Endothelial cell (in vitro differentiated cells): ENCODE measurements at places on chromosomes 3 and 15.

GRCh38 chr3:52052831-52053306, 3.5 kb downstream of the DUSP7 start:
- peak; percentile 74 for DNase-seq

GRCh38 chr15:41394924-41395323, 7.4 kb downstream of the NDUFAF1 start:
- no peak for DNase-seq

- DNase-seq = no peak
These were observed 161.7 kb downstream of the MBNL1 start for GRCh38 chr3:152430223-152431002.

DNA sequence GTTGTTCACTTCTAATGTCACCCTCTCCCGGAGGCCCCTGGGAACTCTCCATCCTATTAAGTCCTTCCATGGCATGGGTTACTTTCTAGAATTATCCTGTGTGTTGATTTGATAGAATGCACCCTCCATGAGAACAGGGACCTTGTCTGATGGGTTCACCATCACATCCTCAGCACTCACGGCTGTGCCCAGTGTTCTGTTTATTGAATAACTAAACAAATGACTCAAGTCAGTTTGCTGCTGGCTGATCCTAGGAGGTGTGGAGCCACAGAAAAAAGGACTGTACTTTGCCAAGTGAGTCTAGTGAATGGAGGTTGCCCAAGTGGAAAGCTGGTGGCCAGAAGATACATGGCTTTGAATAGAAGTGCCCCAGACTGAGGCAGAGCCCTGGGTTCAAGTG, 48.5 kb upstream of the RAB6B start:
- DNase-seq = no peak

DNA sequence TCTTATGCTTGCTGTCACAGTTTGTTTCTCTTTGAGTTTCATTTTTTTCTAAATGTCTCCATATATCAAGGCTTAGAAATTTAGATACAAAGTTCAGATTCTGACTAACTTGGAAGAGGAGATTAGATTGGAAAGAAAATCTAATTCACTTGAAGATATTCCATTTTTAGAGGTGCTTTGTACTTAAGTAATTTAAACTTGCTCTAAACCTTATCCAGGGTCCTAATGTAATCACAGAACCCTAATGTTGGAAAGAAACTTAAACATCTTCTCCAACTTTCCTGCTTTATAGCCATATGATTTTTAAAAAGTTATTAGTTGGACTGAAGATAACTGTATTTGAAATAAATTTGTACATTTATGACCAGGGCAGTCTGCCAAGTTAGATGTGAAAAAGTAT, 81.1 kb upstream of the ARHGEF3 start:
- DNase-seq = no peak

GRCh38 chr3:172550347-172550943, 27.2 kb upstream of the TNFSF10 start:
- DNase-seq = no peak

- DNase-seq = peak; percentile 50
These were observed 43.8 kb downstream of the RBM15B start for GRCh38 chr3:51434746-51435327.

- no peak for DNase-seq
These were observed 89.4 kb downstream of the PLXNA1 start for GRCh38 chr3:127072221-127072771.

DNA sequence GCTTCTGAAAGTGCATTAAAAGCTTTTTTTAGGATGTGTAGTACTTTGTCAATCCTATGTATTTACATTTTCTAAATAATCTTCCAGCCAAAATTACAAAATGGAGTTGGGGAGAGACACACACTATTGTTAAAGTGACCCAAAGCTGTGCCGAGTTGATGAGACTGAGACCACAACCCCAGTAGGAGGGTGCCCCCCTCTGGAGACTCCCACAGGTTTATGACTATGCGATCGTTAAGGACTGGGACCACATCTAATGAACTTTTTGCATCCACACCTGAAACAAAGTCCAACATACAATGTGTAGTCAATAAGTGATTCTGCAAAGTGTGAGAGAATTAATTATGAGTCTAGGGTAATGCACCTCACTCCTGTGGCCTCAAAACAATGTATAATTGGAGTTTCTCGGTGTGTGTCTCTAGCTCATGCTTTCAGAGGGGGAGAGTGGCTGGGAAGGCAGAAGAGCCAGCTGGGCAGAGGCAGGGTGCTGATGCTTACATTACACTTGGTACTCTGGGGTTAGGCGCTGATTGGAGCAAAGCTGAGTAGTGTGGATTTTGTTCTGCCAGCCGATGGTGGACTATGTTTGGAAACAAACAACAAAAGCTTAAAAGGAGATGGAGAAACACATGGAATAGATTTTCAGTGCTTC, 102.8 kb downstream of the KCNH8 start:
- DNase-seq = no peak

GRCh38 chr15:52289629-52290081, 5.9 kb downstream of the MYO5C start:
- DNase-seq = no peak

- no peak for DNase-seq
These were observed 225.5 kb upstream of the STT3B start for GRCh38 chr3:31307131-31307785.

GRCh38 chr3:50491023-50491422, 12.4 kb downstream of the CACNA2D2 start:
- no peak for DNase-seq

DNA sequence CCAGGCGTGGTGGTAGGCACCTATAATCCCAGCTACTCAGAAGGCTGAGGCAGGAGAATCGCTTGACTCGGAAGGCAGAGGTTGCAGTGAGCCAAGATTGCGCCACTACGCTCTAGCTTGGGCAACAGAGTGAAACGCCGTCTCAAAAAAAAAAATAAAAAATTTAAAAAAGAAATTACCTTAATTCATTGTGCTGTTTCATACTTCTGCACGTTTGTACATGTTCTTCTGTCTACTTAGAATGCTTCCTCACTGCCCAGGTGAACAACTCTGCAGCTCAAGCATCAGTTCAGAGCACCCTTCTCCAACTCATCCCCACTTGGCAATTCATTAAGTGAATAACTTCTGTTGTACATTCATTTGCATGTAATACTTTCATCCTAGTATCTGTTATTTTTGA, 14.0 kb downstream of the CAPN7 start:
- DNase-seq = no peak

DNA sequence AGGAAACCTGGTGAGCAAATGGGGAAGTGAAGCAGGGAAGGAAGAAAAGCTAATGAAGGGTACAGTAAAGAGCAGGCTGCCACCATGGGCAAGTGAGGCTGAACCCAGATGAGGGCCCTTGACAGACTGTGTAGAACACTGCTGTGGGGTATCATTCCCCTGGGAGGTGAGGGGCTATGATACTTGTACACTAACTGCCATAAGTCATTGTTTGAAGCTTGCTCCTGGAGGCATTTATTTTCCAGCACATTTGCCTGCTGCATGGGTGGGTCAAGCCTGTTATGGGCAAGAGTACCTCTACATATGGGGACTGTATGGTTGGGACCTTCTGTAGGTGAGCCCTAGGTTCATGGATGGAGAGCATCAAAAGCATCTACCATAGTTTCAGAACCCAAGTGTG, 57.4 kb downstream of the POMGNT2 start:
- DNase-seq = no peak

GRCh38 chr3:141076797-141077571, 25.8 kb downstream of the SPSB4 start:
- DNase-seq = no peak

GRCh38 chr15:64997745-64998375, 8.1 kb upstream of the SPG21 start:
- no peak for DNase-seq

DNA sequence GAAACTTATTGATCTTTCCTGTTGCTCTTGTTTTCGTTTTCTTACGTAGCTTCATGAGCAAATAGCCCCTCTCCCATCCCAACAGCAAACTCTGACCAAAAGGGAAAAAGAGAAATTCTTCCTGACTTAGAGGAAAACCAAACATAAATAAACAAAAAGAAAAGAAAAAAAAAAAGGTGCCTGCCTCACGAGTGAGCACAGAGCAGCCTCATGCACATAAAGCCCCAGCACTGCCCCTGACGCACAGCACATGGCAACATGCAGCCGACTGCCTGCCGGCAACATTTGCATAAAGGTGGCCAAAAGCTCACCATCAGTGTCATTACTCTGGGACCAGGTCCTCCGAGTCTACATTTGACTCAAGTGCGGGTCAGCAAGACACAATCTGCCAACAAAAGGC, 6.4 kb downstream of the POC1A start:
- no peak for DNase-seq

DNA sequence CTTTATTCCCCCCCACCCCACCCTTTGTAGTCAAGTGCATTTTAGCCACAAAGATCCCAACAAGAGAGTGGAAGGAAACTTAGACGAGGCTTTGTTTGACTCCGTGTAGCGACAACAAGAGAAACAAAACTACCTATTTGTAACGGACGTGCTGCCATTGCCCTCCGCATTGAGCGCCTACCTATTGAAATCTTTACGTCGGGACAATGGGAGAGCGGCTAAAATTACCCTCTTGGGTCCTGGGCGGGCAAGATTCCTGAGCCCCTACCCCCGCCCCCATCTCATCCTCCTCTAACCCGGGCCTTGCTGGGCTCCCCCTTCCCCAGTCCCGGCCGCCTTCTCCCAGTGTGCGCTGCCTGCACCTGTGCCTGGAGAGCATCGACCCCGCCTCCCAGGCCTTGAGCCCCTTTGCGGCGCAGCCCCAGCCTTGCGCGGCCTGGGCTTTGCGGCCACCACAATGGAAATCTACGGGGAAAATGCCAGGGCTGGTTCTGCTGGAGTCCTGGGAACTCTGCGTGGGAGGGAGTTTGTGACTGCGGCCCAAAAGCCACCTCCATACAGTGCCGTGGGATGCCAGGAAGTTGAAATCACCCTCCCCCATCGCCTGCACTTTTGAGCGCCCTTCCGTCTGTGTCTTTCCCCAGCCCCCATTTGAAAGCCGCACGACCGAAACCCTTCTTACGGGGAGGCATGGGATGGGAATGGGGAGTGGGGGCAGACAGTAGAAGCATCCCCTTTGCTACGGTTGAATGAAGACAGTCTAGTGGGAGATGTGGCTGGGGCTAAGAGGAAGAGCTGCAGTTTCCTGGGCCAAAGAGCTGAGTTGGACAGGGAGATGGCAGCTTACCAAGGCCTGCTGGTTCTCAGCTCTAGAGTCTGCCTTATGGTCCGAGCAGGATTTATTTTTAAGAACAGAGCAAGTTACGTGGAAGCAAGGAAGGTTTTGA, 1.1 kb upstream of the SOX2 start:
- DNase-seq = no peak

- DNase-seq = no peak
These were observed 89.0 kb downstream of the CHSY1 start for GRCh38 chr15:101162701-101163483.

DNA sequence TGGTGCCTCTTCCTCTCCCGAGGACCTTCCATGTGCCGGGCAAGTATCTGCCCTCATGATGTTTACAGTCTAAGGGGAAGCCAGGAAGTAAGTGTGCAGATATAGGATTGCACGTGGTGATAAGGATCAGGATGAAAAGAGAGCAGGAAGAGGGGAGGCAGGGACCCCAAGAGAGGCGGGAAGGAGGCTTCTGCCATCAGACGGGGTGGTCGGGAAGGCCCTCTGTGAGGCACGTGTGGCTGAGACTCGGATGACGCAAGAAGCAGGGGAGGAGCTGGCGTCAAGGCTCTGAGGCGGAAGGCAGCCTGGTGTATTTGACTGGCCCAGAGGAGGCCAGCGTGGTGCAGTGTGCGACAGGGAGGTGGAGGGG, 762 bp upstream of the IQSEC1 start:
- no peak for DNase-seq

- no peak for DNase-seq
These were observed 67.2 kb upstream of the POLG start for GRCh38 chr15:89401631-89402517.

- DNase-seq = no peak
These were observed 55.2 kb downstream of the OSTN start for GRCh38 chr3:191254098-191254873.

- DNase-seq = peak; percentile 75
These were observed 416 bp upstream of the CORO2B start for GRCh38 chr15:68578175-68578979.

DNA sequence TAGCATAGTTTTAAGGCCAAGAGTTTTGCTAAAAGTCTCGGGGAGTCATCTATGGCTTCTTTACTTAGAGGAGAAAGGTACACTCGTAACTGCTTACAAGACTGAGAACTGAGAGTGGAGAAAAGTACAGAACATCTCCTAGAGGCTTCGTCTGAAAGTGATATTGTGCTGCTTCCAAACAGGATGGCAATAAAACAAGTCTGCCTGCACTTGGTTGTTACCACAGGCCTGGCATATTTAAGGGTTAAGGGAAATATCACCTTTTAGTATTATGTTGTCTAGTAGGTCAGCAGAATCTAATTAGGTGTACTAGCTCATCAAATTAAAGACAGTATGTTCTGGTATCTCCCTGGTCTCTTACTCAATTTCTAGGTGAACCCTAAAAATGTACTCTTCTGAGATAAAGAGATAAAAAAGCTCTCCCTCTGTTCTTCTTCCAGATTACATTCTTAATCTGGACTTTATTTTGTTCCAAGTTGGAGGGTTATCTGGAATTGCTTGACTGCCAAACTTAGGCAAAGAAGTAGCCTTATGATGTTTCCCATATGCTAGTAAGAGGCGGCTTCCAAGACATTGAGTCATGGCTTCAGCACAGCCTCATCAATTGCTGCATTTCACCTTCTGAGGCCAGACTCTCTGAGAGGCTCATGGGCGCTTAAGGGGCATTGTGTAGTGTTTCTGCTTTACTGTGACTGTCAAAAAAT, 181.3 kb downstream of the LSAMP start:
- no peak for DNase-seq

GRCh38 chr3:113747283-113748046, 630 bp downstream of the ATP6V1A start:
- DNase-seq = no peak

GRCh38 chr3:194986208-194987043, 284.5 kb downstream of the XXYLT1 start:
- DNase-seq = no peak

DNA sequence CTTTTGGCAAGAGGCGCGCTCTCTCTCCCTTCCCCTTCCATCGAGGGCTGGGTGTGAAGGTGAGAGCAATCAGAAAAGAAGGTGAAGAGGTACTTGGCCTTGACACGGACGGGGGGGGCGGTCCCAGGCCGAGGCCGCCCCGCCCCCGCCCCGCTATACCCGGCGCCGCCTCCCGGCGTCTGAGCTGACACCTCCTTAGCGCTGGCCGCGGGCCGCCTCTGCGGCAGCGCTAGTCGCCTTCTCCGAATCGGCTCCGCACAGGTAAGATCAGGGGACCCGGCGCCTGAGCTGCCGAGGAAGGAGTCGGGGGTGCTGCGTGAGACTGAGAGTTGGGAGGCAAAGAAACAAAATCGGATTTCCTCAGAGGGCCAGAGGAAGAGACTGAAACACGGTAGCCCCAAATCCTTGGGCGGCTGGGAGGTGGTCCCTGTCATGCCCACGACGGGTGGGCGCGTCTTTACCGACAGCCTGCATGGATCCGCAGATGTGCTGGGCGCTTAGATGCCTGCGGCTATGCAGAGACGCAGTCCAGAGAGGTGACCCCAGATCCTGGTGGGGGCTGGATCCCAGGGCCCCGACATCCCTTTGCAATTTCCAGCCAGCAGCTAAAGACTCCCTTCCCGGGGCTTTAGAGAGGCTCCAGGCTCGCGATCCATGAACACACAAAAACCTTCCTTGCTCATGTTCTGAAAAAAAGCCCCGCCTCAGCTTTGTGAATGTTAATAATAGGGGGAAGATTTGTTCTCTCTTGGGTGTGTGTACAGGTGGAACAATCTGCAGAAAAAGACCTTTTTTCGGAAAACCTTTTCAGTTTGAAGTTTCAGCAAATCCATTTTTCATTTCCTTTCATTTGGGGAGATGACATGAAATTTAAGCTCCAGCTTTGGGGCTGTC, at the start of gene ENTPD3:
ENTPD3 (plus strand) TSS at position 184 of the 894 bp plus-strand sequence. CDS start 874 bp downstream, outside the sequence.
- DNase-seq = peak; percentile 45

- no peak for DNase-seq
These were observed 552 bp upstream of the XYLB start for GRCh38 chr3:38345879-38346586.
